ENCODE measurements at places on chromosomes 5 and 9.

DNA sequence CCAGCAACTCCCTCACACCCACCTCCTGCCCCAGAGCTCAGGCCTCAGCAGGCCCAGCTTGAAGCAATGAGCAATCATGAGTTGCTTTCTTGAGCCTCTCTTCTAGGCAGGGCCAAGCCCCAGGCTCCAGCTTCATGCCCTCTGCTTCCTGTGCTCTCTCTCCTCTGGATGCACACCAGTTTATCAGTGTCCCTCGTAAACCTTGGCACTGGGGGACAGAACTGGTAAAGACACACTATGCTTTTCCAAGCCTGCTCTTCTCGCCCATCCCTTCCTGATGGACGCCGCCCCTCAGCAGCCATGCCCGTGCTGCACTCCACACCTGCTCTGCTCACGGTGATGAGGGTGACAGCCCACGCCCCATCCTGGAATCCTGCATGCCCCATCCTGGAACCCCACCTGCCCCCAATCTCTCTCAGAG, 49.4 kb upstream of the ORM1 start:
- DNase-seq, result no peak

DNA sequence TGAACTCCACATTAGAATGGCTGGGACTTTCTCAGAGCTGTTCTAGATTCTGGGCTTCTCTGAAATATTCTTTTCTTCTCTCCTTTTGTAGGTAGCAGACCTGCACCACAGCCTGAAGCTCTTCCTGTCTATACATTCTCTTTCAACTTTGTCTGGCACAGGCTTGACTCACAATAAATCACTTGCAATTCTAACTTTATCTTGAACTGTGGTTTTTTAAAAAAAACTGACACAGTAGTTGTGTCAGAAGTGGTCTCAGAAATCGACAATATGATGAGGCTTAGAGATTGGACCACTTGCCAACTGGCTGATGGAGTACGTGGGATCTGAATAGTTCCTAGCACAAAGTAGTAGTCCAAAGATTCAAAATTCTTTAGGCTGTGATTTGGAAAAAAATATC, 24.1 kb upstream of the CDH9 start:
- no peak for DNase-seq

DNA sequence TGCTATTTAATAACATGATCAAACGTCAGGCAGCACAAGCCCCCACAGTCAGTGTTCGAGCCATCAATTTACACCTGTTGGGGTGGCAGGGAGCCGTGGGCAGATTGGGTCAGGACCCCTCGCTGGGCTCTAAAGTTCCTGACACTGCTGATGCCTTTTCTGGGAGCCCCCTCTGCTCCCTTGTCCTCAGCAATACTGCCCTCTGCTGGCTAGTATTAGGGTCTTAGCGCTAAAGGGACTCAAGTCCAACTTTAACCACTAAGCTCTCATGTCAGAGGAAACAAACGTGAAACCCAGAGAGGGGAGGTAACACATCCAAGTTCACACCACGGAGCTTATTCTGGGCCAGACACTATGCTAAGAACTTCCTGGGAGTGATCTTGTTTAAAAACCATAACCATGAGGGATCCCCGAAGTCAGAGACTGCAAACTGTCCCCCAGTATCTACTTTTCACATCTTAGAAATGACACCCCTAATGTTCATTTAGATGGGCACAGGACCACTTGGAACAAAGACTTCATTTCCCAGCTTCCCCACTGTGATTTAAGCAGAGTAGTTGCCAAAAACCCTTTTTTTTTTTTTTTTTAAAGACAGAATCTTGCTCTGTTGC, 20.4 kb downstream of the ANKS6 start:
- no peak for DNase-seq

DNA sequence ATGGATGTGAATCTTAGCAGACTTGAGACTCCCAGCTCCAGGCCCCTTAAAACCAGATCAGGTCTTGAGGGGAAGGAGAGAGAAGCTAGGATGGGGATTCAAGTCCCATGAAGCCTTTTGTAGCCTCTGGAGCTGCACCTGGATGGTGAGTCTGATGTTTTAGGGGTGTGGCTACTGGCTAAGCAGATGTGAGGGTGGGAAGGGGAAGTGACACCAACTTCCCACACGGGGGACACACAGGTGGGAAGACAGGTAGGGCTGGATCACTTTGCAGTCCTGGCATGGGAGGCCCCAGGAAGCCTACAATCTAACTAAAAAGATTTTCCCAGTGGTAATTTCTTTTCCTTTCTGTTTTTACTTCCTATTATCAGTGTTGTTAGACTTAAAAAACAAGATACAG, 38.7 kb upstream of the UBAP2 start:
- DNase-seq, result no peak

GRCh38 chr5:138459311-138459933, 5.9 kb upstream of the EGR1 start:
- no peak for DNase-seq

DNA sequence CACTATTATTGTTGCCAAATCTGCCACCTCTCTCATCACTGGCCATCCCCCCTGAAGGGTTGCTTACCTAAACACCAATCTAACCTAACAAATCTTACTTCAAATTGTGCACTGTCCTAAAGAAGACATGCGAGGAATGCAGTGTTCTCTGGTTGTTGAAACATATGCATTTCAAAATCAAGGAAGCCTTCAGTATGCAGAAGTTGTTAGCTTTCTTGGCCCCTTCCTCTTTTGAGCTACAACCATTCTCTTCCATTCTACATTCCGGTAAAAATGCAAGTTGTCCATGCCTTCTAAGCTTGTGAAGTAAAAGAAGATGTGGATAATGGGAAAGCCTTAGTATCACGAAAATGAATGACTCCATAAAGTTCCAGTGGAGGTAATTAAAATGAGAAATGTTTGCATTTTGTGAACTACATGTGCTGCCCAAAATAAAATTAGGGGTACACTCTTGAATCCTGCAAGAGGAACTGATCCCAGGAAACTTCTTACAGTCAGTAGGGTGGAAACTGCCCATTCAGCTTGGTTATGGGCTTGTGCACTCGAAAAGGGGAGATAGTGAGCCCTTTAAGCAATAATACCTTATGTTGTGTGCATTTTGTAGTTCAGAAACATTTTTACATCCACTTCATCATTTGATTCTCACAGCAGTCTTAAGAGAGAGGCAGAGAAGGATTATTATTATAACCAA, 77.6 kb upstream of the ADRB2 start:
- DNase-seq, result no peak

- no peak for DNase-seq
Measured at GRCh38 chr5:62647241-62647640, 68.6 kb downstream of the LRRC70 start.

DNA sequence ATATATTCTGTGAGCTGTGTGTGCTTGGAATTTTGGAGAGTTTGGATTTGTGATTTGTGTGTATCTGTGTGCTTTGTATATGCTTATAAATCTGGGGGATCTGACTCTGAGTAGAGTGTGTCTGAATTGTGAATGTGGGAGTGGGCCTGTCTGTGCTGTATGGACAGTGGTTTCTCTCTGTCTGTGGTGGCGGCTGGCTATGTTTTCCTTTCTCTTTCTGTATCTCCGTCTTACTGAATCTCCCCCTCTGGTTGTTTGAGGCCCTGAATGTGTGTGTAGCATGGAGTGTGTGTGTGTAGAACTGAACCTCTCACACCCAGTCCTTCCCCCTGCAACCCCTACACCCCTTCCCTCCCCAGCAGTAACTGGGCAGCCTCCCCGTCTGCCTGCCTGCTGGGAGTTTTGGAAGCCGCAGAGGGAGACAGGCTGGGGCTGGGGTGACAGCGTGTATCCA, 4.7 kb downstream of the CXXC5 start:
- DNase-seq, result no peak

GRCh38 chr9:29214154-29214689, 1640.9 kb upstream of the C9orf72 start:
- no peak for DNase-seq

DNA sequence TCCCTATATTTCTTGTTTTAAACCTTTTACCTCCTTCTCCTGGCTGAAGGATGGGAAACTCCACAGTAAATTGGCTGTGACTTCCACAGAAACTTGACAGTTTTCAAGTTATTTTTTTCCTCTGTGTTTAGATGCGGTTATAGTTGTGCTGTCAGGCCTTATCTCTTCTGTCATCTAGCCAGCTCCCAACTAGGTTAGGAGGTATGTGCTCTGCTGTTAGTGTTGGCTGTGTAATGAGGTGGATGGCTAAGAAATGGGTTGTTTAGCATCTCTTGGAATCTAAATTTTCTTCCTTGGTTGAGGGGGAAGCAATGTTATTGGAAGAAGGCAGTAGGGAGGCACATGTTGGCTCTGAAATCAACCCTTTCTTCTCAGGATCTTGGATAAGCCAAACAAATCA, 149.9 kb upstream of the RUSC2 start:
- no peak for DNase-seq

GRCh38 chr5:16937503-16938161, 1.5 kb upstream of the MYO10 start:
- DNase-seq, result no peak

- no peak for DNase-seq
Measured at GRCh38 chr5:132277971-132278853, 16.0 kb upstream of the SLC22A4 start.

- DNase-seq, result no peak
Measured at GRCh38 chr9:76136986-76137385, 246.5 kb downstream of the PCSK5 start.

DNA sequence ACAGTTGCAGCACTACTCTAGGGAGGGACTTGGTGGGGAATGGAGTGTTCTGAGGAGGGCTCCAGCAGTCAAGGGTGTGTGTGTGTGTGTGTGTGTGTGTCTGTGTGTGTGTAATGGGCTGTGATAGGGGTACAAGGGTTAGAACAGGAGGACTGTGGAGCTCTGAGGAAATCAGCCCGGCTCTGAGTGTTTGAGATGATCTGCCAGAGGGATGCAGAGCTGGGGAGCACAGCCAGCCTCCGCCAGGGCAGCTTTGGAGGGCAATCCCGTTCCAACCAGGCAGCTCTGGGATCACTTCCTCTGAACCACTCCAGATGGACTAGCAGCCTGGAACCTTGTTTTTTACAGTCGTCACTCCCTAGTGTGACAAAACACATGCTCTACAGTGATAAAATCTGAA, 3.0 kb upstream of the SLC6A7 start:
- no peak for DNase-seq

DNA sequence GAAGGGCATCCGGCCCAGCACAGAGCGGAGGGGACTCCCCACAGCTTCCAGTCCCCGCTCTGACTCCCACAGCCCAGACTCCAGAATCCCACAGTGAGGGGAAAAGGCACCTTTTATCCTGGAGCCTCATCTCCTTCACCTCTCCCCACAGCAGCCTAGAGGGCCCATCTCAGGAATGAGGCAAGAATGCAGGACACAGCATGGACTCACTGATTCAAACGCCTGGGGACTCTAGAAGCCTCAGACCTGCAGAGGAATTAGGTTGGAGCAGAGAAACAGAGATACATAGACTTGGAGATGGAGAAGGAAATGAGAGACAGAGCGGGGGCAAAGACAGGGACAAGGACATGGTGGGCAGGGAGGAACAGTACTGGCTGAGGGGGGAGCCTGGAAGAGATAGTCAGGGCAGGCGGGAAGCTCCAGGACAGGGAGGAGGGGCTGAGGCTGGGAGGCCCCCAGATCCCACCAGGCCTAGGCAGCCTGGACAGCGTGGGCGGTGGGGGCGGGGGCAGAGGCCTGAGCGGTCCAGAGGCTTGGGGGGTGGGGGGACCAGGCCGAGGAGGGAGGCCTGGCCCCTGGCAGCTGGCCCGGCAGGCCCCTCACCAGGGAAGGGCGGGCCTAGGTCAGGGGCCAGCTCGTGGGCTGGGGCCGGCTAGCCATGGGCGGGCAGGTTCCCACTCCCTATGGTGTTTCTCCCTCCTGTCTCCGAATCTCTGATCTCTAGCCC, 15.8 kb downstream of the CNTFR start:
- DNase-seq, result no peak

- no peak for DNase-seq
Measured at GRCh38 chr5:65151614-65152013, 330.1 kb downstream of the ADAMTS6 start.

DNA sequence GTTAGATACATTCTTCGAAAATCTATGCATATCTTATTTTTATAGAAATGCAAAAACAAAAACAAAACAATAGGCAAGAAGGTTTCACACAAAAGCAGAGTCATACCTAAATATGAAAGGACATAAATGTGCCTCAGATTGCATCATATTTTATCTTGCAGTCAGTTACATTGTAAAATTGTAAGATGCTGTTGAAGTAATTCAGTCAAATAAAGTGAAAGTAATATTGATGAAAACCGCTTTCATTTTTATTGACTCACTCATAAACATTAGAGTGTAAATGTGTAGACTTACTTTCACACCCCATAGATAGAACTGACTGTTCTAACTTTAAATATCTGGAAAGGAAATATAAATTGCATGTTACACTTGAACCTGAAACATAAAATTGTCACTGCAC, 931.5 kb upstream of the NUDT12 start:
- no peak for DNase-seq

All from thoracic aorta (tissue), 2 donors.